ENCODE measurements at places on chromosomes 16 and 17.

GRCh38 chr16:35678-36305 is 17.6 kb downstream of the POLR3K start:
- no peak overlapping the region for H3K4me3 ChIP-seq
- no peak for DNase-seq
- H3K27ac ChIP-seq = no peak overlapping the region
- H3K4me1 ChIP-seq = no peaks in the 10 kb centered on the region
- no peaks in the 10 kb centered on the region for H3K27me3 ChIP-seq

- peaks cover 10% of the 10 kb centered on the region for H3K27me3 ChIP-seq
- no peak overlapping the region for H3K4me3 ChIP-seq
- no peak overlapping the region for H3K27ac ChIP-seq
- peaks cover 12% of the 10 kb centered on the region for H3K36me3 ChIP-seq
- peaks cover 5% of the 10 kb centered on the region for H3K4me1 ChIP-seq
- DNase-seq = no peak
Observed at GRCh38 chr16:55513616-55514015, 4.7 kb downstream of the LPCAT2 start.

GRCh38 chr17:71899317-71899716 is 221.5 kb upstream of the SOX9 start:
- H3K27ac ChIP-seq = no peak overlapping the region
- no peak for DNase-seq
- no peak overlapping the region for H3K4me3 ChIP-seq
- peaks cover 9% of the 10 kb centered on the region for H3K4me1 ChIP-seq
- no peaks in the 10 kb centered on the region for H3K36me3 ChIP-seq
- no peaks in the 10 kb centered on the region for H3K27me3 ChIP-seq

DNA sequence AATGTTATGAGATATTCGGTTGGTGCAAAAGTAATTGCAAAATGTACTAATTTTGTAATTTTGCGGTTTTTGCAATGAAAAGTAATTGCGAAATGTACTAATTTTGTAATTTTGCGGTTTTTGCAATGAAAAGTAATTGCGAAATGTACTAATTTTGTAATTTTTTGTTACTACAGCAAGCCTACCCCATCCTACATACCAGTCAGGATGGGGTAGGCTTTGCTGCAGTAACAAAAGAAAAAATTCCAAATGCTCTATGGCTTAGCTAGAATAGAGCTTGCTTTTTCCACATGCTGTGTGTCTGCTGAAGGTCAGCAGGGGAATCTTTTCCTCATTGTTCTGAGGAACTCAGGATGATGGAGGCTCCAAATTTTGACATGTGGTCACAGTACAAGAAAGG is 83.3 kb upstream of the GPRC5B start:
- DNase-seq = no peak
- H3K4me1 ChIP-seq = no peaks in the 10 kb centered on the region
- H3K27ac ChIP-seq = no peak overlapping the region
- H3K36me3 ChIP-seq = no peaks in the 10 kb centered on the region
- no peak overlapping the region for H3K4me3 ChIP-seq

- peak; percentile 72 for DNase-seq
- no peaks in the 10 kb centered on the region for H3K36me3 ChIP-seq
- peaks cover 22% of the 10 kb centered on the region for H3K27me3 ChIP-seq
- no peaks in the 10 kb centered on the region for H3K4me1 ChIP-seq
- H3K27ac ChIP-seq = no peak overlapping the region
- no peak overlapping the region for H3K4me3 ChIP-seq
Observed at GRCh38 chr16:89037261-89038152, 56.1 kb upstream of the ACSF3 start.

GRCh38 chr16:77618951-77619350 is 103.4 kb upstream of the NUDT7 start:
- H3K27ac ChIP-seq = no peak overlapping the region
- H3K27me3 ChIP-seq = no peaks in the 10 kb centered on the region
- no peak overlapping the region for H3K4me3 ChIP-seq
- no peaks in the 10 kb centered on the region for H3K36me3 ChIP-seq
- no peak for DNase-seq

- H3K36me3 ChIP-seq = no peaks in the 10 kb centered on the region
- DNase-seq = no peak
- no peak overlapping the region for H3K4me3 ChIP-seq
- peaks cover 2% of the 10 kb centered on the region for H3K27me3 ChIP-seq
Observed at GRCh38 chr17:72387487-72387886, 266.7 kb downstream of the SOX9 start.

- H3K4me1 ChIP-seq = peaks cover 30% of the 10 kb centered on the region
- DNase-seq = no peak
- H3K27me3 ChIP-seq = no peaks in the 10 kb centered on the region
- H3K27ac ChIP-seq = peak overlapping the region; percentile 58
- H3K36me3 ChIP-seq = no peaks in the 10 kb centered on the region
Observed at GRCh38 chr16:63983401-63983800, 1138.5 kb downstream of the CDH11 start.

GRCh38 chr17:2724784-2725164 is 13.2 kb upstream of the CLUH start:
- no peaks in the 10 kb centered on the region for H3K36me3 ChIP-seq
- no peak overlapping the region for H3K27ac ChIP-seq
- no peak for DNase-seq
- peak overlapping the region; percentile 11 for H3K4me3 ChIP-seq

GRCh38 chr16:26317885-26318284 is 626.1 kb downstream of the HS3ST4 start:
- peaks cover 14% of the 10 kb centered on the region for H3K27me3 ChIP-seq
- H3K4me3 ChIP-seq = no peak overlapping the region
- H3K27ac ChIP-seq = no peak overlapping the region
- no peaks in the 10 kb centered on the region for H3K36me3 ChIP-seq
- no peaks in the 10 kb centered on the region for H3K4me1 ChIP-seq

DNA sequence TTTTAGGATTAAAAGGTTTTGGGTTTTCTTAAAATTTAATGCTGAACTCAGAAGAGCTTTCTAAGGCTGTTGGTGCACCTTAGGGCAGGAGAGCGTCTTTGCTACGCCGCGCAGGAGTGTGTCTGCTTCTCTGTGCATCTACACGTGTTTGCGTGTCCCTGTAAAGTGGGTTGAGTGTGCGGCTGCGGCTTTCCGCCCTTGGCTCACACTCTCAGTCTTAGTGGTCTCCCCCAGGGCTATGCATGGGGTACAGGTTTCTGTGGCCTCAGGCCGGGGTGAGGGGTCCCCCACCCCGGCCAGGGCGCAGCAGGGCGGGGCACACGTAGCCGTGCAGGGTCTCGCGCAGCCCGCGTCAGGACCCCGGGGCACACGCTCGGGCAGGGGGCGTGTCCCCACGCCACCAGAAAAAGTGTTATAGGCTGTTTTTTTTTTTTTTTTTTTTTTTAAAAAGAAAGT is 727 bp upstream of the TENT4B start:
- no peaks in the 10 kb centered on the region for H3K27me3 ChIP-seq
- peak overlapping the region; percentile 87 for H3K4me3 ChIP-seq
- H3K27ac ChIP-seq = peak overlapping the region; percentile 90
- peaks cover 18% of the 10 kb centered on the region for H3K4me1 ChIP-seq
- H3K36me3 ChIP-seq = no peaks in the 10 kb centered on the region

DNA sequence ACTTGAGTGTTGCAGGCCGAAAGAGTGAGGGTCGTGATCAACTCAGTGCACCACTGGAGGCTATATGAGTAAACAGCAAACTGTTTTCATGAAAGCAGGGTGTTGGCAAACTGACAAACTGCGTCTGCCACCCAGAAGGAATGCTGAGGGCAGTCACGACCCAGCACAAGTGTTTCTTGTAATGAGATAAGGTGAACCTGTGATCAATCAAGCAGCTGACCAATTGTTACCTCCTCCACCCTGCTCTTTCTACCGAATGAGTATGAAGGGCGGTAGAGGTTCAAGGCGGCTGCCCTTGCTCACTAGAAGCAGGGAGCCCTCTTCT is 5.5 kb upstream of the SRL start:
- no peak for DNase-seq
- no peak overlapping the region for H3K27ac ChIP-seq
- H3K4me3 ChIP-seq = no peak overlapping the region

DNA sequence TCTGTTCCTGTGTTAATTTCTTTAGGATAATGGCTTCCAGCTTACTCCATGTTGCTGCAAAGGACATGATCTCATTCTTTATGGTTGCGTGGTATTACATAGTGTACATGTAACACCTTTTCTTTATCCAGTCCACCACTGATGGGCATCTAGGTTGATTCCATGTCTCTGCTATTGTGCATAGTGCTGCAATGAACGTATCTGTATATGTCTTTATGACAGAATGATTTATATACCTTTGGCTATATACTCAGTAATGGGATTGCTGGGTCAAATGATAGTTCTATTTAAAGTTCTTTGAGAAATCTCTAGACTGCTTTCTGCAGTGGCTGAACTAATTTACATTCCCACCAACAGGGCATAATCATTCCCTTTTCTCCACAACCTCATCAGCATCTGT is 39.8 kb downstream of the ABCA10 start:
- H3K27ac ChIP-seq = no peak overlapping the region
- no peaks in the 10 kb centered on the region for H3K36me3 ChIP-seq
- no peak for DNase-seq
- no peaks in the 10 kb centered on the region for H3K27me3 ChIP-seq

DNA sequence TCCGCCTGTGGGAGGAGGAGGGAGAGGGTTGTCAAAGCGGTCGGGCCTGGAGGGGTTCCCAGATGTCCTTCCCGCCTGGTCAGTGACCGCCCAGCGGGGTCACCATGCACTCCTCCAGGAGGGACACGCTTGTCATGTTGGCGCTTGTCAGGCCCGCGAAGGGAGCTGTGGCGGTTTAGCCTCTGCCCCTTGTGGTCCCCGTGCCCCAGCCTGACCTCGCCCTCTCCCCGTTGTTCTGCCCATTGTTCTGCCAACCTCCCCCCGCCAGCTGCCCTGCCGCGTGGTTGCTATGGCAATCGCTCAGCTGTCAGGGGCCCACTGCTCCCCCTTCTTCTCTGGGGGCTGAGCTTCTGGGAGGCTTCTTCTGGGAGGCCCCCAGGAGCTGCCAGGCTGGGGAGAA is 146.4 kb upstream of the CIBAR2 start:
- no peak overlapping the region for H3K27ac ChIP-seq
- peaks cover 3% of the 10 kb centered on the region for H3K27me3 ChIP-seq
- H3K4me3 ChIP-seq = no peak overlapping the region
- no peaks in the 10 kb centered on the region for H3K36me3 ChIP-seq

GRCh38 chr16:81553080-81553813 is 108.6 kb downstream of the CMIP start:
- peak overlapping the region; percentile 85 for H3K27ac ChIP-seq
- peaks cover 5% of the 10 kb centered on the region for H3K36me3 ChIP-seq
- no peak for DNase-seq
- peaks cover 47% of the 10 kb centered on the region for H3K4me1 ChIP-seq
- no peak overlapping the region for H3K4me3 ChIP-seq

- H3K4me3 ChIP-seq = no peak overlapping the region
- DNase-seq = no peak
- no peaks in the 10 kb centered on the region for H3K4me1 ChIP-seq
- no peaks in the 10 kb centered on the region for H3K36me3 ChIP-seq
Observed at GRCh38 chr17:41575336-41575735, 3.5 kb upstream of the KRT9 start.

DNA sequence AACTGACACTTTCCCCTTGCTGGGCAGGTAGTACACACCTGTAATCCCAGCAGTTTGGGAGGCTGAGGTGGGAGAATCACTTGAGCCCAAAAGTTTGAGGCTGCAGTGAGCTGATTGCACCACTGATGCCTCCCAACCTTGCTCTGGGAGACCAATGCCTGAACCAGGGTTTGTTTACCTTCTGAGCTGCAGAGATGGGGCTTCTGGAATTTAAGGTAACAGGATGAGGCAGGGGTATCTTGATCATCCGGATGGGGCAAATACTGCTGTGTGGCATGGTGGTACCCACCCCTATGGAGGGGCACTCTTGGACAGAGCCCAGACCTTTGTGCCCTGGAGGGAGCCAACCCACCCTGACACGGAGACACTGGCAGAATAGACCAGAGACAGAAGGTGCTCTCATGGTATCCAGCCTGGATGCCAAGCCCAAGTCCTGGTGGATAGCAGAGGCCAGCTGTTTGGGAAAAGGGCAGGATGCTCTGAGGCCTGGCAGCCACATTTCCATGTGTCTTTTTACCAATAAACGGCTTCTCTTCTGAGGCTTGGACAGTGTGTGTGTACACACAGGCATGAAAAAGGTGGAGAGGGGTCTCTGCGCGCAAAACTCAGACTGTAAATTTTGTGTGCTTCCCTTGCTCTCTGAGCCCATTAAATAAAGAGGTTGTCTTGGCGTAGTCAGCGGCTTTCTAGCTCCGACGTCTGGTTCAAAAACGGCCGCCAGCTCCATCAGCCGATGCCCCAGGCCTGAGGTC is 4.4 kb downstream of the ZNF48 start:
- H3K4me1 ChIP-seq = peaks cover 20% of the 10 kb centered on the region
- peaks cover 9% of the 10 kb centered on the region for H3K36me3 ChIP-seq
- H3K4me3 ChIP-seq = peak overlapping the region; percentile 77
- H3K27me3 ChIP-seq = no peaks in the 10 kb centered on the region
- no peak for DNase-seq
- peak overlapping the region; percentile 97 for H3K27ac ChIP-seq

DNA sequence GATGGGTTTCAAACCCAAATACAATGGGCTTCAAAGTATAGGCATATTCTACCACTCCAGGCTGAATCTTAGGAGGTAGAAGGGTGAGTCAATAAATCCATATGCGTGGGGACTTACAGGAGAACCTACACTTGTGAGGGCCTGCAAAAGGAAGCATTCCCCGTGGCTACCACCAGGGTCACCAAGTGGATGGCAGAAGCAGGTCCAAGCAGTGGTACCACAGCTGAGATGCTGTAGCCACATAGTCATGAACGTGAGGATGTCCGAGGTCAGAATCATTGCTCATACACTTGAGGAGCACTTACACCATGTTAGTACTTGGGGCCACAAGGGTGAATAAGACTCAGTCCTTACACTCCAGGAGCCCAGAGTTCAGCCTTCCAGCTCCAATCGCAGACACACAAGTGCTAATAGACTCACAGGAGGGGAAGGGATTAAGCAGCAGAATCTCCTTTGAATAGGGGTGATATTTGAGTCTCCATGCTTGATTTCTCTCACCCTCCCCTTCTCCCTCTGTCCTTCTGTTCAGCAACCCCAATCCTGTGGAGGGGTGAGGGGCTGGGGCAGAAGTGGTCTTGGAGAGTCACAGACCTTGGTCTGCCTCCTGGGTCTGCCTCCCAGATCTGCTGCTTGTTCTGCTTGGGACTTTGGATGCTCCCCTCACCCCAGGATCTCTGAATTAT is 42.5 kb upstream of the ASIC2 start:
- no peak overlapping the region for H3K27ac ChIP-seq
- H3K4me3 ChIP-seq = no peak overlapping the region
- peaks cover 41% of the 10 kb centered on the region for H3K27me3 ChIP-seq

- no peak overlapping the region for H3K4me3 ChIP-seq
- peak; percentile 17 for DNase-seq
- no peaks in the 10 kb centered on the region for H3K27me3 ChIP-seq
- peaks cover 7% of the 10 kb centered on the region for H3K4me1 ChIP-seq
- H3K36me3 ChIP-seq = peaks cover 39% of the 10 kb centered on the region
Observed at GRCh38 chr16:46673320-46674013, 15.5 kb downstream of the VPS35 start.

DNA sequence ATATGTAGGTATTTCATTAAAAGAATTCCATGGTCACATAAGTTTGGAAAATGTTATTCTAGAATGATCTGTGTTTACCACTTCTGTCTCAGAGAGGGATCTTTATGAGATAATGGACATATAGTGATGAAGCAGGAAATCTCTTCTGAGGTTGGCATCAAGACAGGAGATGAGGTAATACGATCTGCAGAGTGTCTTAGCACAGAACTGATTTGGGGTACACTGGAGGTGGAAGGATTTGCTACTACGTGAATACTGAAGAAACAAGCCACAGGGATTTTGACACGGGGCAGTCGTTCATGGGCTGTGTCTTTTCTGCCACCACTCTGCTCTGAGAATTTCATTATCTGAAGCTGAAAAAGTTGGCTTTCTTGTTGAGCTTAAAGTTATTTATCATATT is 5.5 kb downstream of the CBFB start:
- H3K4me1 ChIP-seq = peaks cover 24% of the 10 kb centered on the region
- H3K27me3 ChIP-seq = no peaks in the 10 kb centered on the region
- DNase-seq = no peak
- peak overlapping the region; percentile 25 for H3K27ac ChIP-seq
- H3K36me3 ChIP-seq = peaks cover 8% of the 10 kb centered on the region
- H3K4me3 ChIP-seq = no peak overlapping the region
